ENCODE measurements at places on chromosomes 5 and 9.
A peak's percentile ranks its signal among the peaks of the same experiment; 100 is the strongest.

DNA sequence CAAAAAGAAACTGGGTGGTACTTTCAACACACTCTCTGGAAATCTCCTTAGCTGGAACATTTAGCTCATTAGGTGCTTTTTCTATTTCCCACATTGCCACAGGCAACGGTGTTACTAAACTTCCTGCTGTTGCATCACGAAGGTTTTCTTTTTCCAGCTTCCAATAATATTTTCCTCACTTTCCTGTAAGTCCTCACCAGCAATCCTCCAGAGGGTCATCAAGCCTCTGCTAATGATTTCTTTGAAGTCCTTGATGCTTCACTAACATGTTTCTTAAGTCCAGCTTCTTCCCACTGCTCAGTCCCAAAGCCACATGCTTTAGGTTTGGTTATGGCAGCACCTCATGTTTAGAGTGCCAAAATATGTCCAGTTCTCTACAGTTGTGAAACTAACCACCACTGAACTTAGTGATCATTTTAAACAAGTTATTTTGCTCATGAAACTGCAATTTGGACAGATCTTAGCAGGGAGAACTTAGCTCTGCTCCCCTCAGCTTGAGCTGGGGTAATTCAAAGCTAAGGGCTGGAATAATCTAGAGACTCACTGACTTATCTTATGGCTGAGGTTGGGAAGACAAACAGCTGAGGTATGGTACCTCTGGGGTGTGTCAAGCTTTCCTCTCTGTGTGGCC is 39.9 kb upstream of the RETREG1 start:
- DNase-seq, result no peak

GRCh38 chr5:114185274-114185673 is 176.6 kb upstream of the KCNN2 start:
- DNase-seq, result no peak

DNA sequence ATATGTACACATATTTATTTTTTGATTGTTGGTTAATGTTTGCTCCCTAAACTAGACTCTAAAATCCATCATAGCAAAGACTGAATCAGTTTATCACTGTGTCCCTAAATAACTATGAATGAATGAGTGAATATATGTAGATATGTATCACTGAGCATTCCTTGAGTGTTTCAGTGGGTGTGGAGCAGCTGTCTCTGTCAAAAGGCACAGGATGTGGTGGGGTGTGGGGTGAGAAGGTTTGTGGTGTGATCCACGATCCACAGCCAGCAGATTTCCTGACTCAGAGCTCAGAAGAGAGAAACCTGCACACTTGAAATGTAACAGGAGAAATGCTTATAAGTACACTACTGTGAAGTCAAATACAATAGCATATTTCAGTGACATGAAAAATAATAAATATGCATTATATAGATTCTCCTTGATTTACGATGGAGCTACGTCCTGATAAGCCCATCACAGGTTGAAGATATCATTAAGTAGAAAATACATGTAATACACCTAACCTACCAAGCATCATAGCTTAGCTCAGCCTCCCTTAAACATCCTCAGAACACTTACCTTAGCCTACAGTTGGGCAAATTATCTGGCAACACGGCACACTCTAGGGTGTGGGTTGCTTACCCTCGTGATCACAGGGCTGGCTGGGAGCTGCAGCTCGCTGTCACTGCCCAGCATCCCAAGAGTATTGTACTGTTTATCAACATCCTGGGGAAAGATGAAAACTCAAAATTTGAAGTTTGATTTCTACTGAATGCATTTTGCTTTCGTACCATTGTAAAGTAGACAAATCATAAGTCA is 287.0 kb downstream of the GAS1 start:
- no peak for DNase-seq

GRCh38 chr5:116626272-116626723 is 51.7 kb upstream of the SEMA6A start:
- DNase-seq, result peak; percentile 32

GRCh38 chr9:135559606-135560005 is 1.9 kb upstream of the PAEP start:
- no peak for DNase-seq

DNA sequence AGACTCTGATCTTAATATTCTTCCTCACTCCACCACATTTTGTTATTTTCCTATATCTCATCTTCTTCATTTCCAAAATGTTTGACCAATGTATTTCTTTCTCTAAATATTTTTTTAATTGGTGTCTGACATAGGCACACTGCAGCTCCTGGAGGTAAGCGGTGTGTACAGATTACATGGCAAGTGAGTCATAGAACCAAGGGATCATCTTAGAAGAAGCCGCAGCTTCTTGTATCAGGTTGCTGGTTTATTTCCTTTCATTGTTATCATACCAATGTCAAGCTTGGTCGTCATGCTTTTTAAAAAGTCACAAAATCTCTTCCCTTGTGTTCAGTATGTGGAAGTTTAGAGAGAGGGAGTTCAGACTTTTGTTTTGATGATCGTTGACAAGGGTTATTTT is 526.1 kb upstream of the CDH18 start:
- DNase-seq, result no peak

DNA sequence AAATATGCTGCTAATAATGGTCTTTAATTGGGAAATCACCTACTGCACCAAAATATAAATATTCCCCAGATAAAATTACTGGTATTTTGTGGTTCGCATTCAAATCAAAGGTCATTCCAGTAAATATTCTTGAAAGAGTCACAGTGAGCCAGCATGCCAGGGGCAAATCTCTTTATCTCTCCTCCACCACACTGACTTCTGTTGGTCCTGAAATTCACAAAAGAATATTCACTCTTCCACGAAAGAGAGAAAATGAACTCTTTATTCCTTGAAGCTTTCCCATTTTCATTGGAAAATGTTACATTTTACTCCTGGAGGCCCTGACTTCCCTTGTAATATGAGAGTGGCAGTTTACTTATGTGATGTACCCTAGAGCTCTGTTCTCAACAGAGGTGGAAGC is 39.7 kb downstream of the ZNF366 start:
- DNase-seq, result no peak

DNA sequence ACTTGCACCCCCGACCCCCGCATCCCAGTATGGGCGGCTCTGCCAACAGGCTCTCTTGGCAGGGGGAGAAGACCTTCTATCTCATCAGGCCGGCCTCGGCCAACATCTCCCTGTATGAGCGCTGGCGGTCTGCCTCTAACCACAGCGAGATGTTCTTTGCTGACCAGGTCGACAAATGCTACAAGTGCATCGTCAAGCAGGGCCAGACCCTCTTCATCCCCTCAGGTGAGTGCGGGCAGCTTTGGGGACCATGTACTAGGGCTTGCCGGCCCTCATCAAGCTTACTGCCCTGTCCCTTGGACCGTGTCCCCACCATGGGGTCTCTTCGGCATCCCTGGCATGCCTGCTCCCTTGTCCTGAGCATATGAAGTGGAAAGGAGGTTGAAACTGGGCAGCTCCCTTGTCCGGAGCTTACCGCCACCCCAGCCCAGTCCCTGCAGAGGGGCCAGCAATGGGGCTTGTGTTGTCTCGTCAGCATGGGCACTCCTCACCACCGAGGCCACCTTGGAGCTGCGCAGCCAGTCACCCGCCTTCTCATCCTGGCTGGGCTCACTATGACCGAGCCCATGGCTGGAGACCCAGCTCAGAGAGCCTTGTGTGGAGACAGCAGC is 78.1 kb downstream of the PHF2 start:
- no peak for DNase-seq

DNA sequence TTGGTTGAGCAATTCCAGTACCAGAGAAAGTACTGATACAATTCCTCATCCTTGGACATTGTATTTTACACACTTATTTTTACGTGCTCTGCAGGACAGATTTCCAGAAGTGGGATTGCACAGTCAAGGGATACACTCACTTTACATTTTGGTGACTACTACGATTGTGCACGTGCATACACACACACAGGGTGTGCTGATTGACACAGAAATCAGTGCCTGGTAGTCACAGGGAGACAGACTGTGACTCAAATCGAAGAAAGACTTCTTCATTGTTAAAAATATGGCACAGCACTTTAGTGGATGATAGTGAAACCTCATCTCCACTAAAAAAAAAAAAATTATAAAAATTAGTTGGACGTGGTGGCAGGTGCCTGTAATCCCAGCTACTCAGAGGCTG is 1.5 kb downstream of the GARIN3 start:
- no peak for DNase-seq

- DNase-seq, result no peak
These were observed 218.7 kb downstream of the TRPM3 start for GRCh38 chr9:70902692-70903131.

DNA sequence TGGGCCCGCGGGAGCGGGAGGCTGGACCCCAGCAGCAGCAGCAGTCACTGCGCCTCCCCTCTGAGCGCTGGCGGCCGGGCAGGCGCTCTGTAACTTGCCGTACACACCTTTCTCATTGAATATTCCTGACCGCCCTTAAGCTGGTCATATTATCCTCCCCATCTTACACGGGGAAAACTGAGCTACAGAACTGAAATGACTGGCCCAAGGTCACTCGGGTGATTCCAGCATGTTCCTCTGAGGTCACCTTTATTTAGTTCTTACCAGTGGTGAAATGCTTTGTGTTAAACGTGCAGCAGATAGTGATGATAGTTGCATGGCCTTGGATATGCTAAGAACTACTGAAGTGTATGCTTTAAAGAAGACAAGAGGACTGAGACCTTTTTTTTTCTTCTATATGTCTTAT is 607 bp downstream of the UQCRQ start:
- no peak for DNase-seq

DNA sequence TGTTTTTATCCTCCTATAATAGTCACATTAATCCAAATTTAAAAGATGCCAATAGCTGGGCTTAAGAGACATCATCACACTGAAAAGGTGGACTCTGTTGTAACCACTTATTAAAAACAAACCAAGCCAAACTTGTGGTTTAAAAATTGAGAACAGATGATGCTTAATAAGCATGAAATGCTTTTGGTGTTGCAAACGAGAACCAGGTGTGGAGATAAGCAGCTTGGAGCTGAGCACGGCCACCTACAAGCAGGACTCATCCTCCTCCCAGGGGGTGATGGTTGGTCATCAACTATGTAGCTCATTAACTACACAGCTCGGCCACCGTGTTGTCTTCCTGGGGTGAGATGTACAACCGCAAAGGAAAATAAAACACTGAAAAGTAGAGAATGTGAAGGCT is 154.4 kb downstream of the NPR3 start:
- DNase-seq, result no peak

DNA sequence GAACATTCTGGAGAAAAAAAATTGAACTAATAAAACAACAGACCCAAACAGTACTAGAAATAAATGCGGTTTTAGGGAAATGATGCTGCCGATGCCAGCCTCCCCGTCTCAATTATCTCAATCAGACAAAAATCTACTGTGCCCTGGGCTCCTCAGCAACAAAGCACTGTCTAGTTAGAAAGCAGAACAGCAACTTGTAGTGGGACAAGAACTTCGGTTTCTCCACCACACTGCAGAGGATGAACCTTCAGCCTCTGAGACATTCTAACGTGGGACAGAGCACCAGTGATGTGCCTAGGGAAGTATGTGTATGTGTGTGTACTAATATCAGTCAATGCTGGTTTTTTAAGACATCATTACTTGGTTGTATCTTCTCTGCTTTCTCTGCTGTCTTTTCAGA is 11.1 kb upstream of the CAST start:
- no peak for DNase-seq

DNA sequence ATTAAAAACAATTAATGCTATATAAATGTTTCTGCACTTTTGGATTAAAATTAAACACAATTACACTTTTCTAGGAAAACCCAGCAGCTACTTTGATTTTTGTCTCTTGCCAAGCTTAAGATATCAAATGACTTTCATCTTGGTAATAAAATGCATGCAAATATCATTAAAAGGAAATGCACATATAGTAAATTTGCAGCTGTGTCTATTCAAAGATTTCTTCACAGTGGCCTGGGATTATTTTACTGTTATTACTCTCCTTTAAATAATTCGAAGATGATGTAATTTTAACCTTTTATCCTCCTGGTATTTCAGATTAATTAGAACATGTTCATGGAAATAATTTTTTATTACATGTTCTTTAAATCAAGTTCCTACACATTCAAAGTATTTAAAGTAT is 529.5 kb upstream of the RGMB start:
- no peak for DNase-seq

DNA sequence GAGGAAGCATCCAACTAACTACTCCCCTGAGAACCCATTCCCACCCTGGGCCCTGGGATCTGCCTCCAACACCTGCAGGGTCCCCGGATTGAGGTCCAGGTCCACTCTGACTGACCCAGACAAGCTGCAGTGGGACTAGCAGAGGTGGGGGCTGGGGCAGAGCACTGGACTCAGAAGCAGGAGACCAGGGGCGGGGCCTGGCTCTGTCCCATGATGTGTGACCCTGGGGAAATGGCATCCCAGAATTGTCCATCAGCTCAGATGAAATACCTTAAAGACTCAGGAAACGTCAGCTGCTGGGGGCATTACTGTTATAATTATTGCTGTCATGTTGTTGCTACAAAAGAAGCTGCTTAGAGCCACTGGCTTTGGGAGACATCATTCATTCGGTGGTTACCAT is 202.4 kb downstream of the C9orf50 start:
- no peak for DNase-seq

GRCh38 chr5:78927657-78928282 is 57.3 kb downstream of the ARSB start:
- DNase-seq, result no peak

DNA sequence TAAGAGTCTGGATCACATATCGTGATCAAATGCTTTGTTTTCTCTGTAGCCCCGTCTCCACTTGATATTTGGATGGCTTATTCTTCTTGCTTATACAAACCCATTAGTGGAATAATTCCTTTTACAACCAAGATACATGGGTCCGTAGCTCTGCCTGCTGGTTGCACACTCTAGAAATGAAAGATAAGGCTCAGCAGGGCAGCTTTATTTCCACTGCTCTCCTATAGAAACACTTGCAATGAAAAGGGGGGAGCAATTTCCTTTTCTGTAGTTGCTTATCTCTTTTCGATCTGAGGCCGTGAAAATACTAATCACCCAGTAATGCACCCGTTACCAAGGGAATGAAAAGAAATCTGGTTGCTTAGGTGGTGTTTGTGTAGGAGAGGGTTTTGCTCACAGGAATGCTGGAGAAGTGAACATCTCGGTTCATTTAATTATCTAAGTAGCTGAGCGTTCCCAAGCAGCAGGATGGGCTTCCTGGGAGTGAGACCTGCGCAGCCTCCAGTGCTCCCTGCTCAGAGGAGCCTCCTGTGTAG is 131.7 kb downstream of the ADAMTS16 start:
- DNase-seq, result no peak

DNA sequence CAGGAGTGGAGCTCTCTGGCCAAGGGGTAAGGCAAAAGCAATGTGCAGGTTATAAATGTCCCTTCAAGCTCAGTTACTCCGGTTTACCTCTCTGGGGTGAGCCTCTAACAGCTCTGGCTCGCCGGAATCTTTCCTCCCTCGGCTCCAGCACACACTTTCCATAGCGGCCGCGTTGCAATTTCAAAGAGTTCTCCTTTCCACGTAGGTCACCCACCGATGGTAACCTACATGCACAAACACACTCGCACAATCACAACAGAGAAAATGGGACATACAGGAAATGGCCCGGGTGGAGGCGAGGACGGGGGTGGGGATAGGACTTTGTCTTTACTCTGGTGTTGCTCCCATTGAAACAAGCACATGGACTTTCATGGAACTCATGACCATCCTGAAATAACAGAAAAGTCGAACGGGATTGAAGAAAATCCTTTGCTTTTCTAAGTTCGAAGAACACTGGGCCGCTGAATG is 1.2 kb downstream of the LHFPL2 start:
- peak; percentile 63 for DNase-seq
